ENCODE measurements at places on chromosomes 12 and 14.
A peak's percentile ranks its signal among the peaks of the same experiment; 100 is the strongest.

DNA sequence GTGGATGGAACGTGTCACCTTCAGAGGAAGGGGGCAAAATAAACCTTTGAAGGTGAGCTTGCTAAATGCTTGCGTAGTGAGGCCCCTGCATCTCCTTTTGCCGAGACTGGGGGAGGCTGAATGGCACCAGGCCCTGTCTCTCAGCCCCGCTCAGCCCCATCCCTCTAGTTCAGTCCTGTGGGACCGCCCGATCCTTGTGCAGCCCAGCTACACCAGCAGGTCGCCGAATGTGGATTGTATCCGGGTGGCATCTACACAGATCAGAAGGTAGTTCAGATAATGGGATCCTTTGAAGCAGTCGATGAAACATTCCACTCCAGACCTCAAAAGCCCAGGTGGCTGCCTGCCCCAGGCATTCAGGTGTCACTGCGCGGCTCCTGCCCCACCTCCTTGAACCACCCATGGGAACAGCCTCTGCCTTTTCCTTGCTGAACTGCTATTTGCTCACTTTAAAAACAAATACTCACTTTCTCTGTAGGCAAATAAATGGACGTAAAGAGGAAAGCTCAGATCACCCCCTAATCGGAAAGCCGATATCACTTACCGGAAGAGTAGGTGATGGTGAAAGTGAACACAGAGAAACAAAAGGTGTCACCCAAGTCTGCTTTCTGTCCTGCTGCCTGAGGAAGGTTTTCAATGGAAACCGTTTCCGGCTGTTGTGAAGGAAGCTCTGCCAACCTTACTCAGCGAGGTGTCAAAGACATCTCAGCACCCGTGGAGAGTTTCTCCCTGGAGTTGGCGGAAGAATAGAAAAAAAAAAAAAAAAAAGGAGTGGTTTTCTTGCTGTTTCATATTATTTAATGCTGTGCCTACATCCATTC, 100.3 kb upstream of the NCOR2 start:
- no peak for DNase-seq

DNA sequence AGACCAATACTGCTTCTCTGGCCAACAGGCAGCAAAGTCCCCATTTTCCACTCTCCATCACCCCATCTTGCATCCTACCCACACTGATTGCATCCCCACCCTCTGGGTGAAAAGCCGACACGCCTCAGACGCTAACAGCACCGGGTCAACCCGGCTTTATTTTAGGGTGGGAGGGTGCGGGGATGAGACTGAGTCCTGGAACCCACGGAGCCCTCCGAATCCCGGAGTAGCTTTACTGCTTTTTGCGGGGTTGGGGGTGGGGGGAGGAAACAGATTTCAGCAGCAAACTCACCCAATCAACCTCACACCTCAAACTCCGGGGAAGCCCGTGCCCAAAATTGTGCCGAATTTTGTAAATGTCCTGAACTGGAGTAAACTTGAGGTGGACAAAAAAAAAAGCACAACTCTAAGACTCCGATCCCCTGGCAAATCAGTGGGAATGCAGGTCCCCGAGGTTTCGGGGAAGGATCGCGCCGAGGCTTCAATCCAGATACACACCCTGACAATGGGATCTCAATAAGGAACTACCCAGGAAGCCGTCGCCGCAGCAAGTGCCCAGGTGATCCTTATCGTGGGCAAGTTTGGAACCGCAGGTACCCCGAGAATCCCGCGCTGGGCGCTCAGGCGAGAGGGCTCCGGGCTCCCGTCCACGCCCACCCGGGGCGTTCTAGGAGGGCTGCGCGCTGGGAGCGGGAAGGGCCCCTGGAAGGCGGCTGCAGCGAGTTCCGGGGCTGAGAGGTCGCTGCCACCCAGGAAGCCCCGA, 1.1 kb downstream of the GCH1 start:
- DNase-seq: peak; percentile 7

- DNase-seq: no peak
These were observed 5.9 kb downstream of the TBX3 start for GRCh38 chr12:114678028-114678427.

GRCh38 chr12:27868139-27868538, 88.1 kb upstream of the MANSC4 start:
- DNase-seq: no peak

DNA sequence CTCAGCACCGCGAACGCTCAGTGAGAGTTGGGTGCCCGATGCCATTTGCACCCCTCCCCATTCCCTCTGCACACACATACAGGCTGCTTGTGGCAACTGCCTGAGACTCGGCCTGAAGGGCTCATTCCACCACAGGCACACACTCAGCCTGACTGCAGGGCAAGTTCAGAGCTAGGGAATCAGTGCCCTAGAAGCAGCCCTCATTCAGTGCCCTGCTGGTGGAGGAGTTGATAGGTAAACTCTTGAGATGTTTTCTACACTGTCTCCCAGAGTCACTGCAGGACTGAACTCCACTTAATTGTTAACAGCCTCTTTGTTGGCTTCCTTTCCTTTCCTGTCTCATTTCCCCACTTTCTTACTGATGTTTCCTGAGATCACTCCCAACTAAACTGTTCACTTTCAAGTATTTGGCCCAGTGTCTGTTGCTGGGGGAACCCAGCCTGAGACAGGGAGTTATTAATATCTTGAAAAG, 16.9 kb downstream of the PPP1R36 start:
- DNase-seq: no peak

GRCh38 chr12:13368971-13369370, 172.4 kb downstream of the EMP1 start:
- DNase-seq: no peak

GRCh38 chr12:16076557-16076956, 165.4 kb downstream of the DERA start:
- DNase-seq: no peak

DNA sequence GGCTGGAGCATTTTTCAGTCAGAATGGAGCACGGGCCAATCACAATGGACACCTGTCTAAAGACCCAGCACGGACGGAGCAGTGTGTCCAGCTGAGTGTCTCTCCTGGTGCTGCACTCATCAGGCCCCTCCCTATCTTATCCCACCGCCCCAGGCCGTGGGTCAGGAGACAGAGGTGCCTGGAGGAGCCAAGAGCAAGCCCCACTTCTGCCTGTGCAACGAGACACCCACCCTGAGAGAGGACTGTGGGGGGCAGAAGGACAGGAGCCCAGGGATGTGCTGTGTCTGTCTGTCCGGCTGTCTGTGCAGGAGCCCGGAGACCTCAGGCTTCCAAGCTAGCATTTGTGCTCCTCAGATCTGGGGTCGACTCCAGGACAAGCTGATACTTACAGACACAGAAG, 69.6 kb upstream of the SFSWAP start:
- no peak for DNase-seq

GRCh38 chr12:7681535-7681934, 14.0 kb downstream of the GDF3 start:
- DNase-seq: no peak

DNA sequence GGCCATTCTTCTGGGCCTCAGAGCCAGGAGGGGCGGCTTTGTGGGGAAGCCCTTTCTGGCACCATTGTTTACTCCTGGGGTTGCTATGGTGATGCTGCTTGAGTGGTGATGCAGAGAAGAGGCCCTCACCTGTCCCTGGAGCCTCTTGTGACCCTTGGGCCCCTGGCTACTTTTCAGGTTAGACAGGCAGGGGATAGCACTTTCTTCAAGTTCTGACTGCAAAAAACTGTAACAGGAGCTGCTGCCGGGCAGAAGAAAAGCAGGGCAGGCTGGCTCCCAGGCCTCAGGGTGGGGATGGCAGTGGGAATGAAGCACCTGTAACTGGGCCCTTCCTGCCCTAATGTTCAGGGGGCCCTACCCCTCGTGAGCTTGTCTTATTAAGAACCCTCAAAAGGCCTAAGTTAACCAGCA, at the start of gene TEX52:
TEX52 (minus strand) TSS at position 19 of the 411 bp plus-strand sequence; CDS start at position 6, 13 bp downstream.
- no peak for DNase-seq

DNA sequence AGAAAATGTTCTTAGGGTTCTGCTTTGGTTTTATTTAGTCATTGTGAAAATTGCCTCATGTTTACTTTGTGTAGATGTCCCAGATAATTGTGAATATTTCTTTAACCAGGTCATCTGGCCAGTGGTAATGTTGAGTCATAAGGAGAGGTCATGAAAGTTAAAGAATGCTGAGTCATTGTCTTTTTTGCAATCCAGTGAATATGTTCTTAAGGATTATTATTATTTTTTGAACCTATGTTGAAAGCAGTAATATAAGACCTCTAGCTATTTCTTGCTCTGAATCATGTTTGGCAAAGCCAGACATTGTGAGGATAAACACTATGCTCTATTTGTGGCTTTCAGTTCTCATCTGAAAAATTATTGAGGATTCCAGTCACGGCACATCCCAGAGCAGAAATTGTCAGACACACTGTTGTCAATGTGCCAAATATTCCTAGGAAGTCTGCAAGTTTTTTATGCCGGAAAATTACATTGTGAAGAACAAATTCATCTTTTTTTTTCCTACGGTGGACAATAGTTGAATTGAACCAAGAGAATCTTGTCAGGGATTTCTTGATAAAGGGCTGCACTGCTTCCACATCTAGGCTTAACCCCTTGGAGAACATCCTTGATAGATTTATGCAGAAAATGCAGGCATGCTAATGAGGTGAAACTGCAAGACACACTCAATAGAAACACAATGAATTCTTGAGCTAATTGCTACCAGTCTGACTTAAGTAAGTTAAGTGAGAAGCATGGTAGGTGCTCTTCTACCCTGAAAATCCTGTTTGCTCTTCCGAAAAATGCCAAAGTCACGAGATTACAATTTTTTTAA, 369.6 kb downstream of the ATP23 start:
- no peak for DNase-seq

GRCh38 chr12:3441435-3441834, 49.6 kb upstream of the PRMT8 start:
- DNase-seq: no peak

- DNase-seq: no peak
These were observed 295.0 kb upstream of the RTL1 start for GRCh38 chr14:101198398-101199027.

- DNase-seq: no peak
These were observed 22.1 kb downstream of the EMP1 start for GRCh38 chr12:13218641-13219040.

GRCh38 chr14:75450381-75451276, 22.8 kb downstream of the JDP2 start:
- DNase-seq: no peak

All from activated CD4-positive, alpha-beta T cell treated with anti-CD3 and anti-CD28 coated beads for 4 hours (primary cell).